Fibroblast of villous mesenchyme (primary cell): ENCODE measurements at places on chromosomes 6 and 20. TPM values are rescaled to one million over a fixed set of nuclear protein-coding genes. Genes with fewer than 3 reads are reported as not detected.

RBBP8NL gene
- not detected in 2 replicates for total RNA-seq

DNA sequence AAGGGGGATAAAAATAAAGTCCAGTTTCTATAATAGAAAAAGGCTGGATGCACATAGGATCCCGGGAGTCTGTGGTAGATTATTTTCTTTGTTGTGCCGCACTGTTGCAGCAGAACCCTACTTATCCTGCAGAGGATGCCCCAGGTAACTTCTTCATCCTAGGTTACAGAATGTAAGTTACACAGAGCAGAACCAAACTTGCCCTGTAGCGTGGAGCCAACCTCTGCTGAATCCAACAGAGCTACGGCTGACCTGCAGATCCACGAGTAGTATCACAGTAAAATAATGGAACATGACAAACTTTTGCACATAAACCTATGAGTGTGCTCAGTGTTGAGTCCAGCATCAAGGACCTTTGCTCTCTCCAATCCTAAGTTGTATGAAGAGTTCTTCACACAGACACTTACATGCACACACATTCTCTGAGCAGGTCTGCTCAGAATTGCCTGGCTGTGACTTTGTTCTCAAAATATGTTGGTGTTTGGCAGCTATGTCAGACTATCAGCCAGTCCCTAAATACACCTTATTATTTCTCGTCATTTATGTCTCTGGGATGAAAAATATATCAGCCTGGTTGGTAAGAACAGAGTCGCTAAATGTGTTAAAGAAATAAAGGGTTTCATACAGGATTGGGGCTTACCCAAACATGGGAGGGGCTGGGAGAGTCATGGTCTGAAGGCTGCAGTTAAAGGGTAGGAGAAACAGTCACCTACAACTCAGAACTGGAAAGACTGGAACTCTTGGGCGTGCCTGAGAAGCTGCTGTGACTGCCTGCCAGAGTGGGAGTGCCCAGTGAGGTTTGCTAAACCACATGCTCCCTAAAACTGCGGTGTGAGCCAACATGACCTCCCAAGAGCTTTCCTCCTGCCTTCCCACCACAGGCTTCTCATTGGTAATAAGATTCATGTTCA is 165.1 kb upstream of the SLC24A3 start:
- no peak for DNase-seq

GRCh38 chr6:139905404-139906052 is 531.1 kb upstream of the CITED2 start:
- peak; percentile 58 for DNase-seq

GRIK2 gene
- total RNA-seq, result 15.1 and 20.6 TPM in 2 replicates

DNA sequence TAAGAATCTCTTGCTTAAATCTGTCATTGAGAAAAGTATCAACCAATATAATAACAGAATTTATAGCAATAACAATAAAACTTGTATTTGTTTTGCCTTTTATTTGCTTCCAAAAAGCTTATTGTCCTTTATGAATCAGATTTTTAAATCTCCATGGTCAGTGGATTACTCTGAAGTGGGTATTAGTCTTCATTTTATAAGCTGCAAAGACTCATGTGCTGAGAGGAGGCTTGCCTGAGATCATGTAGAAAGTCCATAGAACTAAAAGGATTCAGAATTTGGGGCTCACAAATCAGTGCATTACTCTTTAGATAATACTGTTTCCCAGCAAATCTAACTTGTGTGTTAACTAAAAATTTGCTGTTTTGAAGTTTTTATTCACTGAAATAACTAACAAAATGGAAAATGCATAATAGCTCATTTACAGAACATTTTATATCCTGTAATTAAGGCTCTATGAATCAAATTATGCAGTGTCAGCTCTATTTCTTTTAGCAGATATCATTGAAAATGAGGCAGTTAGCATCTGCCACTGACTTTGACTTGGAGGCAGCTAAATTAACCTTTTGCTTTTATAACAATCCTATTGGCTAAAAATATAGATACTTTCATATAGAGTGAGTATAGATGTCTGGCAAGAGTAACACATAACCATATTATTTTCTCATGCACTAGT is 781.1 kb upstream of the CITED2 start:
- no peak for DNase-seq

VPS16 gene
- total RNA-seq, result 48.6 and 51.0 TPM in 2 replicates

- no peak for DNase-seq
Observed at GRCh38 chr6:102520966-102521365, 1127.5 kb downstream of the GRIK2 start.

TPX2 gene
- 35.4 and 62.2 TPM in 2 replicates for total RNA-seq
